AG04449 (cell line): ENCODE measurements at places on chromosomes 11 and 22.

DNA sequence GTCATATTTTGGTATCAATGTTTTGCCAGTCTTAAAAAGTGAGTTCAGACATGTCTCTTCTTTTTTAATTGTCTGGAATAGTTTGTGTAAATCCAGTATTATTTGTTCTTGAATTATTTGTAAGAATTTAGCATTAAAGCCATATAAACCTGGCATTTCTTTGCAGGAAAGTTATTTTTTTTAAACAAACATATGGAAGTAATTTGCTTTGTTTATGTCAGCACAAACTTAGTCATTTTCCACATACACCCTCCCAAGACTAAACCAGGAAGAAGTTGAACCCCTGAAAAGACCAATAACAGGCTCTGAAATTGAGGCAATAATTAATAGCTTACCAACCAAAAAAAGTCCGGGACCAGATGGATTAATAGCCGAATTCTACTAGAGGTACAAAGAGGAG is 9.1 kb upstream of the CCDC81 start:
- DNase-seq = no peak

DNA sequence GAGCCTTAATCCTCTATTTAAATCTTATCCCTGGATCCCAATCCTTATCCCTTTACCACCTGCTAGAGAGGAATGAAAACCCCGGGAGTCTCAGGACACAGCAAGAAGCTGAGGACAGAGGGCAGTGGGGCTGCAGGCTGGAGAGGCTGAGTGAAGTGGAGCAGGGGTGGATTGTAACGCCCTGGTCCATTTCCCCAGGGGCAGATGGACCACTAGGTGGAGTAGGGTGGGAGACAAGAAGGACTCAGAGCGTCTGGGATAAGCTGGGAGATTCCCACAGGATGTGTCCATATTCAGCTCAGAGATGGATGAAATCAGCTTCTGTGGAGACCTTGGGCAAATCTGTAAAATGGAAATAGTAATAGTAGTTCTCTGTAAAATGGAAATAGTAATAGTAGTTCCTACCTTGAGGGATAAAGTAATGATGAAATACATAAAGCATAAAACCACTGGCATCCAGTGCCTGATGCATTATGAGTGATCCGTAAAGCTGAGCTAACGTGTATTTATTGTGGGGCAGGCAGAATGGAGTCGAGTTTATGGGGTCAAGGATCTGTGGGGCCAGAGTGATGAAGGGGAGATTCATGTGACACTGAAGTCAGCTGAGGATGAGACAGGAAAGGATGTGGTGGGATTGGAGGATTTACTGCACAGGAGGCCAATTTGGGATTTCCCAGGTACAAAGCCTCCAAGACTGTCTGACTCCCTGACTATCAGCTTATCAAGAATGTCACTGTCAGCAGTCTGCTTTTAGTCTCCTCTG is 1.9 kb upstream of the ROBO4 start:
- no peak for DNase-seq

DNA sequence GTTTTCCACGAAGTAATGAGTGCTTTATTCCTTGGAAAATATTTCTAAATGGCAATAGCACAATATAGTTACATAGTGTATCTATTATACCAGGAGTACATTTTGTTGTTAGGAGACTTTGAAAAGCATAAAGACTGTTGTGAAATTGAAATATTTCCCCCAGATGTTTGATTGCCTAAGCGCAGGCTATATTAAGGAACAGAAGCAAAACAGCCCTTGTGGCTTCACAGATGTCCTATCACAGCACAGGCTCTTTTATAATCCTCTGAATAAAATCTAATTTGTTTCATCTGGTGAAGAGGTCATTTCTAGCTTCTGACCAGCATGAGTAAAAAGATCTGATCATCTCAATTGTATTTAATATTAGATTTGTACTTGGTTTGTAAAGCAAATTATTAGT is 48.2 kb downstream of the BSX start:
- DNase-seq = no peak

DNA sequence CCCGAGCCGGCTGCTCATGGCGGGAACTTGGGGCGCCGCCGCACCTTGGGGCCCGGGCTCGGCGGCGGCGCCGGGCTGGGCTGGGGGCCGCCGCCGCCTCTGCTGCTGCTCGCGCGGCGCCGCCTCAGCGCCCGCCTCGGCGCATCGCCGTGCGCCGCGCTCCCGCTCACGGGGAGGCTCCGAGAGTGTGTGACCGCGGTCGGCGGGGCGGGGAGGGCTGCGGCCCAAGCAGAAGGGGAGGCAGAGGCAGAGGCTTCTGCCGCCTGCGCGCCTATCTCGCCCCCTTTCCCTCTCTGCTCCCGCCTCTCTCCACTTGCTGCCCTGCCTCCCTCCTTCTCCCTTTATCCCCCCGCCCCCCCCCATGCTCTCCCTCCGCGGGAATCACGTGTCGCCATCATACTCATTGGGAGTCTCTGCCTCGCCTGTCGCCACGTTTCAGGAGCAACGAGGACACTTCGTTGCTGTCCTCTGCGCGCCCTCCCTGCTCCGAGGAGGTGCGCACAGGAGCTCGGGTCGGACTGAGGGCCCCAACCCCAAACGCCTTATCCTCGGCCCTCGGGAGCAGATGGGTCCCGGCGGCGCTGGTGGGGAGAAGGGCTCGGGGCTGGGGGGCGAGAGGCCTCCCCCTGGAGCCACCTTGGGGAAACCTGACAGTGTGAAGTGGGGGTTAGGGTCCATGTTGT is at the start of gene GUCY1A2:
Gene GUCY1A2, minus strand, starts transcription at position 258 of the 683 bp plus-strand sequence. CDS start 421 bp downstream, outside the sequence.
- no peak for DNase-seq

DNA sequence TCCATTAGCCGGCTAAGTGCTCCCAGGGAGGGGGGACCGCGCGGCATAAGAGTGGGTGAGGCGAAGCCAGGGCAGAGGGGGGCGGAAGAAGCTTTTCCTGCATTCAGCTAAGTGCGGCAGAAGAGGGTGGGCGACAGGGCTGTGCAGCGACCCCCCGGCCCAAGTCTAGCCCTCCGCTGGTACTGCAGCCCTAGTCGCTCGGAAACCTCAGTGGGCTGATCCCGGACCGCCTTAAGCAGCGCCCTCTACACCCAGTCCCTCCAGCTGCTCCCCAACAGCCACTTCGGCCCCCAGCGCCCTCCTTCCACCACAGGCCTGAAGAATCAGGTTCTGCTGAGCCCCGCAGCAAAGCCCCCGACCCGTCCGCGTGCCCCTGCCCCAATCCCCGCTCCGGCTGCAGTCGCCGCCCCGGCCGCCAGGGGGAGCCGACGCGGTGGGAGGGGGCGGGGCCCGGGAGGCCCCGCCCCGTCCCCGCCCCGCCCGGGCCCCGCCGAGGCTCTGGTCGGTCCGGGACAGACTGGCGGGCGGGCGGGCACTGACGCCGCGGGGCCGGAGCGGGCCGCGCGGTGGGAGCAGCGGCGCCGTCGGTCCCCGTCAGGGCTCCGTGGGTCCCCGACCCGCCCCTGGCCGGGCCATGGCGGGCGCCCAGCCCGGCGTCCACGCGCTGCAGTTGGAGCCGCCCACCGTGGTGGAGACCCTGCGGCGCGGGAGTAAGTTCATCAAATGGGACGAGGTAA is at the start of gene PLCB3:
Gene PLCB3, plus strand, starts transcription at position 515 of the 737 bp plus-strand sequence. Its CDS starts 120 bp downstream, at position 635.
- DNase-seq = no peak

GRCh38 chr11:110184456-110184855 is 91.3 kb downstream of the ZC3H12C start:
- no peak for DNase-seq

- DNase-seq = no peak
Observed at GRCh38 chr22:36220451-36220921, 18.8 kb downstream of the APOL2 start.

DNA sequence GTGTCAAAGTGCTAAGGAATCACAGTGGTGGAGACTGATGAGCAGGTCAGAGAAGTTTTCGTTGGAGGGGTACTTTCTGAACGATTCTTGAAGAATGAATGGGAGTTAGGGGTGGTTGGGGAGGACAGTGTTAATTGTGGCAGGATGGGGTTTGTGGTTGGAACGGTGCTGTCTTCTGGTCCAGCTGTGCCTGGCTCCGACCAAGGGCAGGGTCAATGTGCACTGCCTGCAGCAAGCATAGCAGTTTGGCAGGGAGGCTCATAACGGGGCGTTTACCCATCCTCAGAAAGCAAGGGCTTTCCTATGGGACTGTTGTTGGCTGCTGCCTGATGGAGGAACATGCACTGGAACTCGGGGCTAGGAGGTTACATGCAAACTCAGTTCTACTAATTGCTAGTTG is 265.8 kb downstream of the KIRREL3 start:
- DNase-seq = no peak

DNA sequence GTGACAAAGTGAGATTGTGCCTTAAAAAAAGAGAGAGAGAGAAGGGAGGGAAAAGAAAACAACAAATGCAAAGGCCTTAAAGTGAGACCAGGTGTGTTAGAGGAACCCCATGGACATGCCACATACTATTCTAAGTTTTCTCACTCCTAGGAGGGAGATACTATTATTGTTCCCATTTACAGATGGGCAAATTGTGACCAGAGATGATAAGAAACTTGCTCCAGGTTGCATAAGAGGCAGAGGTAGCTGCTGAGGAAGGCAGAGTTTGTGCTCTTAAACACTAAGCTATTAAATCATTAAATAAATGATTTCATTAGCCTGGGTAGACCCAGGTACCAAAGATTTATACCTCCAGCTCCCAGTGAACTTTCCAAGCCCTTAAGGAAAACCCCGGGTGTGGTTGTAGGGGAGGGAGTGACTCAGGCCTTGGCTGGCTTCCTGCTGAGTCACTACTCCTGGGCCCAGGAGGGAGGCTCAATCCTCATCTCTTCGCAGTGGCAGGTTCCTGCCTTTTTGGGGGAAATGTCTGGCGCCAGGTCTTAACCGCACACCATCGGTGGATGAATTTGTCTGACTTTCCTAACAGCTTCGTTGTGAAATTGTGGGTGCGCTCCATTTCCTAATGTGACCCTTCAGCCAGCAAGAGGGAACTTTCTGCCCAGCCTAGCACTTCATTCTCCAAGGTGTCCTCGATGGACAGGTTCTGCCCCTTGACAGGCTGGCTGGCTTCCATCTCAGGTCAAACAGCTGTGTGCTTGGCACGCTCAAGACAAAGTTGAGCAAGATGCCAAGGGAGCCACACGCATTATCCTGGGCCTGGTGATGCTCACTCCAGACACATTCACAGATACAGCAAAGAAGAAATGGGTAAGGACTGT is 33.4 kb upstream of the PTPRJ start:
- DNase-seq = peak; percentile 63

DNA sequence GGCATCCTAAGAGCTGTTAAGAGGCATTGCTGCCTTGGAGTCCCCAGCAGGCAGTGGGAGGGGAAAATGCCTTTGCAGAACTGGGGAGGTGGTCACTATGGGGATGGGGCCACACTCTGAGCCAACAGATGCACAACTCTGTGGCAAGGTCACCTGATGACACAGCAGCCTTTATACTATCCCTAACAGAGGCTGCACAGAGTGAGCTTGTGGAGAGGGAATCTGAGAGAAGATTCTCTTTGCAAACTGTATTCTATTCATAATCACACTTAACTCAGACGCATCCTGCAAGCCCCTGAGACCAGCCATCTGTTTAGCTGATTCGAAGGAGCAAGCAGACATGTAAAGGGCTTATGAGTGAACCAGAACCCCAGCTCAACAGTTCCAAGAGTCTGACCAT is 49.0 kb upstream of the TTC12 start:
- DNase-seq = no peak

- DNase-seq = no peak
Observed at GRCh38 chr11:45017329-45017728, 66.6 kb upstream of the TP53I11 start.

GRCh38 chr11:110992481-110992880 is 253.0 kb upstream of the POU2AF2 start:
- no peak for DNase-seq

GRCh38 chr11:72229336-72229924 is 4.9 kb downstream of the INPPL1 start:
- no peak for DNase-seq

DNA sequence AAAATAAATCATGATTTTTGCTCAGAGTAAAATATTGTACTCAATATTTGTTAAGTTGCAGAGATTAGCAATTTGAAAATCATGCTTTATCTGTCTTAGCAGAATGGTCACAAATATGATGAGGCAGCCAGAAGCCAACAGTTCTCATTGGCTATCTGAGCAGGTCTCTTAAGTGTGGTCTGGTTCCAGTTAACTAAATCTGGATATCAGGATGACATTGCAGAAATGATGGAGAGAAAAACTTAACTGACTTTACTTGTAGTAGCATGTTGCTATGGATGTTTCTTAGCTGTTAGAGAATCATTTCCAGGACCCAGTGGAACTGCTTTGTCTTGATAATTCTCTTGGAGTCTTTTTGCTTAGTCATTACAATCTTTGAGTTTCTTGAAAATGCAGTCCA is 1070.3 kb downstream of the JRKL start:
- no peak for DNase-seq

GRCh38 chr22:28837640-28838039 is 37.3 kb upstream of the XBP1 start:
- no peak for DNase-seq

DNA sequence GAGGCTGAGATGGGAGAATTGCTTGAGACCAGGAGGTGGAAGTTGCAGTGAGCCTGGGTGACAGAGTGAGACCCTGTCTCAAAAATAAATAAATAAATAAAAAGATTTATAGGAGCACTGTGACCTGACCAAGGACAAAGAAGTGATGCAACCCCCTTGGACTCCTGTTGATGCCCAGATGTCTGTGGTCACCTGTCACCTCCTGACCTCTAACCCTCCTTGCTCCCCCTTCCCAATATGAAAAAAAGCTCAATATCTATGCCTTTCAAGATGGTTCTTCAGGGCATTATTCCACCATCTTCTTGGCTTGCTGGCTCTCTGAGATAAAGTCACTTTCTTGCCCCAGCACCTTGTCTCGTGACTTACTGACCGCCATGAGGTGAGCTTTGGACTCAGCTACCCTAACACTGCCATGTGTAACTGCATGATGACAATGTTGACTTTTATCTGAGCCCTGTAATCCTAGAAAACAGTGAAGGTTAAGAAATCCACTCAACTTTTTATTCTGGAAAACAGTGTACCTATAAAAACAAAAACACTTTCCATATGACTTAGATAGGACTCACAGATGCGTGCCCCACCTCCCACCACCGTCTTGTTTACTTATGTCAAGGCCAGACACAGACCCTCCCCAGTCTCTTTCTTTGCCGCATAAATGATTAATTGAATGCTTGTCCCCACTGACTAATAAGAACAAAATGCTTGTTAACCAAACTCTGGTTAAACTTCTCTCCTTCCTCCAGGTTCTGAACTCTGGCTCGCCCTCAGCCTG is 360.5 kb downstream of the BUD13 start:
- no peak for DNase-seq

- no peak for DNase-seq
Observed at GRCh38 chr11:85171648-85172257, 455.4 kb downstream of the DLG2 start.

DNA sequence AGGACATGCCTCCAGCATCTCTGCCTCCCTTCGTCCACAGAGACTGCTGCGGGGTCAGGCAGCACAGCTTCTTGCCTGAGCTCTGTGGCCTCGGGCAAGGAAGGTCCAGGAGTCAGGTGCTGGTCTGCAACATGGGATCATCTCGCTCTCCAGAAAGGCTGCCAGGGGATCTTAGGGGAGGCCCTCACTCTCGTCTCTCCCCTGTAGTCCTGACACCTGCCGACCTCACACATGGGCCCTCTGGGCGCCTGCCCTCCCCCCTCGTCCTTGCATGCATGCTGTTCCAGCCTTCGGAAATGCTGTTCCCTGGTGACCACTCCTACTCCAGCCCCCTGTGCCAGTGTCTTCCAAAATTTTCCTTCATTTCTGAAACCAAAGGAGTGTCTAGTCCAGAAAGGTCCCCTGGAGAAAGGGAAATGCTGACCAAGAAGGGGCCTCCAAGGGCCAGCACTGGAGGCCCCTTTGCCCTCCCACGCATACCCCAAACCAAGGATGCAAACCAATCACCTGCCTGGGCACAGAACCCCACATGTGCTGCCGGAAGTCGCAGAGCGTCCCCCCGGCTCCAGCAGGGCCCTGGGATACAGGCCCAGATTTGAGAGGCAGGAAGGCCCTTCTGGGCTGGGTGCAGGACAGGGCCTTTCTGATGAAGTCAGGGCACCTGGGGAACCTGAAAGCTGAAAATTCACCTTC is 41.0 kb downstream of the IGF2 start:
- DNase-seq = no peak
